ENCODE measurements at places on chromosomes 11 and 22. TPM values are rescaled to one million over a fixed set of nuclear protein-coding genes. Genes with fewer than 3 reads are reported as not detected.

The NLRP14 gene
- 0.07 TPM for total RNA-seq

GRCh38 chr11:76768088-76768908 is 14.9 kb upstream of the TSKU start:
- peak; percentile 43 for DNase-seq
- no peaks in the 10 kb centered on the region for H3K36me3 ChIP-seq
- peak overlapping the region; percentile 4 for H3K27ac ChIP-seq
- H3K4me1 ChIP-seq, result peaks cover 30% of the 10 kb centered on the region

DNA sequence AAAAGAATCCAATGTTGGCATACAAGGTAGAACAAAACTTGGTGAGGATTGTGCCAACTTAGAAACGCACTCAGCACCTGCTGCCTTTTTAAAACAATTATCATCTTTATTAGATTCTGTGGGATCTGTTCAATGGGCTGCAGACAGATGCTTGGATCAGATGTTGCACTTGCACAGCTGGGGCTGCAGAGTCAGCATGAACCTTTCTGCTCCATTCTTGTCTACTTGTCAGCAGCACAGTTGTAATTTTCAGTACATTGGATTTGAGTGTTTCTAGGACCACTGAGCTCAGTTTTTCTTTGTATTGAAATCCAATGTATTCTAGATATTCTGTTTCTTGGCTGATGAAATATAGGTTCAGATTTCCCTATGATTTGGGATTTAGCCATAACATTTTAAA is 164.5 kb downstream of the LUZP2 start:
- H3K4me1 ChIP-seq, result no peaks in the 10 kb centered on the region
- H3K27me3 ChIP-seq, result no peaks in the 10 kb centered on the region
- no peak overlapping the region for H3K27ac ChIP-seq
- no peak for DNase-seq

GRCh38 chr22:40189997-40190396 is 12.3 kb downstream of the TNRC6B start:
- no peaks in the 10 kb centered on the region for H3K36me3 ChIP-seq
- no peak for DNase-seq
- H3K4me3 ChIP-seq, result no peak overlapping the region
- peaks cover 68% of the 10 kb centered on the region for H3K4me1 ChIP-seq
- H3K27me3 ChIP-seq, result no peaks in the 10 kb centered on the region
- no peak overlapping the region for H3K27ac ChIP-seq

- H3K27me3 ChIP-seq, result peaks cover 11% of the 10 kb centered on the region
- no peaks in the 10 kb centered on the region for H3K36me3 ChIP-seq
- H3K4me3 ChIP-seq, result no peak overlapping the region
- H3K27ac ChIP-seq, result no peak overlapping the region
- H3K4me1 ChIP-seq, result no peaks in the 10 kb centered on the region
- no peak for DNase-seq
Measured at GRCh38 chr11:70715166-70715951, 317.0 kb downstream of the CTTN start.

The TIMM10 gene
- total RNA-seq, result 131 TPM

Measured in activated CD4-positive, alpha-beta memory T cell treated with anti-CD3 and anti-CD28 coated beads for 36 hours (primary cell).